Gastrocnemius medialis (tissue), 4 donors: ENCODE measurements at places on chromosomes 4 and X. TPM values are rescaled to one million over a fixed set of nuclear protein-coding genes. Genes with fewer than 3 reads are reported as not detected.
A peak's percentile ranks its signal among the peaks of the same experiment; 100 is the strongest.

- no peaks in the 10 kb centered on the region for H3K27me3 ChIP-seq
- no peaks in the 10 kb centered on the region for H3K4me1 ChIP-seq
- H3K27ac ChIP-seq, result no peak overlapping the region
- no peaks in the 10 kb centered on the region for H3K36me3 ChIP-seq
Observed at GRCh38 chr4:130568746-130569145, 1472.8 kb downstream of the C4orf33 start.

The XPNPEP2 gene
- 0.15 TPM for total RNA-seq

DNA sequence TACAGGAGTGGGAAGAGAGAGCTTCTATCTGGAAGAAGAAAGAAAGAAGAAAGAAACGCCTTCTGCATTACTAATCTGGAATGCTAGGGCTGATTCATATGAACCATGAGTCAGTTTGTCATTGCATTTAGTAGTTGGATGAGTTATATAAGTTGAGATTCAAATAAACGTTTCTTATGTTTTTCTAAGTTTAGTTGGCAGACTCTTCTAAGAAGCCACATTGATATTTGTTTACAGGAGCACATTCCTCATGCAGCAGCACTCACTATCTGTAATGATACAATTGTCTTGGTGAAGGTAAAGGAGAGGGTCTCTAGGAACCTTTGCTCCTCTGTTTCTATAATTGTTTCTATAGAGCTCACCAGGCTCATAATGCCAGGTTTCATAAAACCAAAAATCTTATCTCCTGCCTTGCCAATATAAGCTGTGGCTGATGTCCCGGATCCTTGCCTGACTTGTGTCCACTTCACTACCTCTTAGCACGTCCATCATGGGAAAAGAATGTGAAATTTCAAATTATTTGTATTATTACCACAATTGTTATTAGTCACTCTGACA is 39.5 kb downstream of the HOPX start:
- no peak for DNase-seq
- H3K4me1 ChIP-seq, result no peaks in the 10 kb centered on the region
- H3K27me3 ChIP-seq, result no peaks in the 10 kb centered on the region
- H3K4me3 ChIP-seq, result no peak overlapping the region
- no peak overlapping the region for H3K27ac ChIP-seq
- H3K36me3 ChIP-seq, result no peaks in the 10 kb centered on the region

DNA sequence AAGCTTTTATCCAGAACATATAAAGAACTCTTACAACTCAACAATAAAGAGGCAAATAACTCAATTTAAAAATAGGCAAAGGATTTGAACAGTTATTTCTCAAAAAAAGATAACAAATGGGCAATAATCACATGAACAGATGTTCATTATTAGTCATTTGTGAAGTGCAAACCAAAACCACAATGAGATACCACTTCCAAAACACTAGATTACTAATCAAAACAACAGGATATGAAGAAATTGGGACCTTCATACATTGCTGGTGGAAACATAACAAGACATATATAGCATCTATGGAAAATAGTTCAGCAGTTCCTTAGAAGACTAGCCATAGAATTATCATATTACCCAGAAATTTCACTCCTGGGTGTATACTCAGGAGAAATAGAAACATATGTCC is 224.6 kb downstream of the FBXO8 start:
- H3K4me1 ChIP-seq, result no peaks in the 10 kb centered on the region
- H3K27ac ChIP-seq, result no peak overlapping the region
- H3K36me3 ChIP-seq, result no peaks in the 10 kb centered on the region
- H3K27me3 ChIP-seq, result no peaks in the 10 kb centered on the region

DNA sequence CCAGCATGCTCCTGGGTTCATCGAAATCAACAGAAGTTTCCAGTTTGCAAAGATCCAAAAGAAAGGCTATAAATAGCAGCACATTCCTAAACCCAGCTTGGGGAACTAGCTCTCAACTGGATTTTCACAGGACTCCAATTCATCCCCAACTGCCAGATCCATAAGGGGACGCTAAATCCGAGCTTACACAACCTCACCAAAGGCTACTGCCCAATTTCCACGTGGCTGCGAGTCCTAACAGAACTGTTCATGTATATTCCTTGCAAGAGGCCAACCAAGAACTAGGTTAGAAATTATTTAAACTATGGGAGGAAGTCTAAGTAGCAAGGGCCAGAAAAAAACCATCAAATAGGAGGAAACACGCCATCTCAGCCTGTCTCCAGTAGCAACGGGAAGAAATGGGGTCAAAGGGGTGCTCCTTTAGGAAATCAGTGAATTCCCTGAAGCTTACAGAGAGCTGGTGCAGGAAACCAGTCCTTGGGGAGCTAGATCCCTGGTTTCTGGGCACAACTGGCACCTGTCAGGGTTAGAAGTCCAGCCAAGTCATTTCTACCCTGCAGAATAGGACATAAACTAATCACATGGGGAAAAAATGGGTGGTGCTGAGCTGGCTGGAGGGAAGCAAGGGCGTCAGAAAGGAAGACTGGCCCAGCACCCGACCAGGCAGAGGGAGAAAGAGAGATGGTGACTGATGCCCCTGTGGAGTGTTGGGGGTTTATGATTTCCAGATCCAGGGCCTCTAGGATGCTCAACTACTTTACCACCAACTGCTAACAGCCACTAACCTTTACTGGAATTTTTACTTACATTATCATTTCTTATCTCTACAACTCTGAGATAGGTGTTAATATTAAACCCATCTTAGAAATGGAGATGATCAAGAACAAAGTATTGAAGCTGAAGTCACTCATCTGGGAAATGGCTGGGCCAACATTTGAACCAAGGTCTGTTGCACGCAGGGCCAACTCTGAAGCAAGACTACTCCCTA is 20.5 kb downstream of the RELL1 start:
- DNase-seq, result no peak
- peaks cover 71% of the 10 kb centered on the region for H3K4me1 ChIP-seq
- H3K4me3 ChIP-seq, result no peak overlapping the region
- peak overlapping the region; percentile 78 for H3K27ac ChIP-seq
- no peaks in the 10 kb centered on the region for H3K36me3 ChIP-seq

DNA sequence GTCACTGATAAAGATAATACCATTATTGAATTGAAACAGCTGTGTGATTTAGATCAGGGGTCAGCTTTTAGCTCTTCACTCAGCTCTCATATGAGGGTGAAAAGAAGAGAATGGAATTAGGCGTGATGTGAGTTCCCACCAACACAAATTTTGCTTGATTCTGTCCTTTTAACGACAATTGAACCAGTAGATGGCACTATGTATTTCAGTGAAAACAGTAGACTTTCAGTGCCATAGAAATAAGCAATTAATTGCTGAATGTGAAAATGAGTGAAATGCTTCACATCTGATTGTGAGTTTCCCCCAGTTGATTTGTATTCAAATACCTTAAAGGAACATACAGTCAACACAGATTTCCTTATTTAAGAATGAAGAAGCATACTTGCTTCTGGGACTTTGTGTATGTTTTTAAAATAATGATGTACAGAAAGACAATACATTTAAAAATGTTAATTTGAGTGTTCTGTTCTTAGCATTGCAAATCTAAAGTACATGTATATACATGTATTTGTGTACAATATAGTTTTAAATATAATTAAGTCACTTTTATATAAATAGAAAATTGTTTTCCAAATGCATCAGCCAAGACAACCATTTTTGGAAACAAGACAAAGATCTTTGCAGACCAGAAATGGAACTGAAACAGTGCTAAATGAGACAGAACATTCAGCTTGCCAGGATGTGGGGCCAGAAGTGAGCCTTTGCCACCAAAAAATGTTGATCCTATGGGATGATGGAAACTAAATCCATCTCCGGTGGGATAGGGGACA is 178.8 kb downstream of the SNCA start:
- H3K36me3 ChIP-seq, result no peaks in the 10 kb centered on the region
- no peak for DNase-seq
- H3K4me1 ChIP-seq, result no peaks in the 10 kb centered on the region
- no peak overlapping the region for H3K27ac ChIP-seq
- H3K27me3 ChIP-seq, result no peaks in the 10 kb centered on the region
